Stimulated activated CD8-positive, alpha-beta memory T cell treated with anti-CD3 and anti-CD28 coated beads, Interleukin-2, amount 100 ng/mL, for 48 hours (primary cell): ENCODE measurements at places on chromosomes 11 and 22.

GRCh38 chr22:39212721-39213376 lies 31.9 kb downstream of the PDGFB start:
- no peak for DNase-seq

- DNase-seq, result peak; percentile 61
Observed at GRCh38 chr11:129695571-129696308, 119.9 kb upstream of the TMEM45B start.

GRCh38 chr22:27827604-27828587 lies 26.3 kb upstream of the MN1 start:
- no peak for DNase-seq

- peak; percentile 69 for DNase-seq
Observed at GRCh38 chr11:86182976-86183584, 61.5 kb upstream of the EED start.

DNA sequence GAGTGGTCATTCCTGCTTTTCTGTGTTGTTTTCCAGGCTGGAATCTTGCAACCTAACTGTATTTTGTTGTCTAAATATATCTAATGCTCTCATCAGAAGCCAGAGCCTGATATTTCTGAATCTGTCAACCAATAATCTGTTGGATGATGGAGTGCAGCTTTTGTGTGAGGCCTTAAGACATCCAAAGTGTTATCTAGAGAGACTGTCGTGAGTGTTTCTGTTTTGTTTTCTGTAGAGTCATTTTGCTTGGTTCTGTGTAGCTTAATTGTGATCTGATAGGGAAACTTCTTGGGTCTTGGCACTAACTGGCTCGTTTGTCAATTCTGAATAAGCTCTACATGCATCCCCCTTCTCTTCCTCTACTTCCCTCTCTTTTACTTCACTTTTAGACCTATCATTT lies 31.2 kb upstream of the RBMXL2 start:
- DNase-seq, result no peak

DNA sequence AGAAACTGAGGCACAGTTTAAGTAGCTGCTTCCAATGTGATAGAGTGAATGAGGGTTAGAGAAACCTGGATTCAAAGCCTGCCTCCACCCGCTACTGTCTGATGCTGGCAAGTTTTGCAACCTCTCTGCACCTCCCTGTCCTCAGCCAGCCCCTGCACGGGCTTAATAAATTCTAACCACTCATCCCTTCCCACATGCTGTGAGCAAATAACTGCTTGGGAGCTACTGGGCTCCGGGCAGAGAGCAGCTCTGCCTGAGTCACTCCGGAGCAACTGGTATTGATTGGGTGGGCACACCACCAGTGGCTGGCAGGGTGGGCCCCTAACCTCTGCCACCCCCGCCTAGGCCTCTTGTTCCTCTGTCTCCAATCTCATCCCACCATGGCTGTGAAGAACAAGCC lies 104.3 kb upstream of the SYT13 start:
- DNase-seq, result no peak

GRCh38 chr11:8234425-8234821 lies 29.3 kb downstream of the LMO1 start:
- DNase-seq, result no peak

GRCh38 chr22:43835736-43836135 lies 23.6 kb upstream of the EFCAB6 start:
- no peak for DNase-seq

DNA sequence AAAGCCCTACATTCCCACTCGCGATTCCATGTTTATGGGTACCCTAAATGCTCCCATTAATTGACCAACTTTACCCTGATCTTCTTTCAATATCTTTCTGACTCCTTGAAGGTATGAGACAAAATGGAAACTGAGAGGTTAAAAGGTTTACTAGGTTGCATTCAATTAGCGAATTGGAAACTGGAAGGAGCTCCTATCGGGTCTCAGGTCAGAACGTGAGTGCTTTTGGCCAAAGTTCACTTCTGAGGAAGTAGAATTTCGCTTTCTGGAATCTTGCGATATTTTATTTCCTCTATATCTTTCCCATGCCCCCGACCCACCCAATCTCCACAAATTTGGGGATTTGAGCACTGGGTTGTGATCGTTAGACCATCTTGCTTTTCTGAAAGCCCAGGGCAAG lies 2.6 kb downstream of the EHF start:
- DNase-seq, result no peak

DNA sequence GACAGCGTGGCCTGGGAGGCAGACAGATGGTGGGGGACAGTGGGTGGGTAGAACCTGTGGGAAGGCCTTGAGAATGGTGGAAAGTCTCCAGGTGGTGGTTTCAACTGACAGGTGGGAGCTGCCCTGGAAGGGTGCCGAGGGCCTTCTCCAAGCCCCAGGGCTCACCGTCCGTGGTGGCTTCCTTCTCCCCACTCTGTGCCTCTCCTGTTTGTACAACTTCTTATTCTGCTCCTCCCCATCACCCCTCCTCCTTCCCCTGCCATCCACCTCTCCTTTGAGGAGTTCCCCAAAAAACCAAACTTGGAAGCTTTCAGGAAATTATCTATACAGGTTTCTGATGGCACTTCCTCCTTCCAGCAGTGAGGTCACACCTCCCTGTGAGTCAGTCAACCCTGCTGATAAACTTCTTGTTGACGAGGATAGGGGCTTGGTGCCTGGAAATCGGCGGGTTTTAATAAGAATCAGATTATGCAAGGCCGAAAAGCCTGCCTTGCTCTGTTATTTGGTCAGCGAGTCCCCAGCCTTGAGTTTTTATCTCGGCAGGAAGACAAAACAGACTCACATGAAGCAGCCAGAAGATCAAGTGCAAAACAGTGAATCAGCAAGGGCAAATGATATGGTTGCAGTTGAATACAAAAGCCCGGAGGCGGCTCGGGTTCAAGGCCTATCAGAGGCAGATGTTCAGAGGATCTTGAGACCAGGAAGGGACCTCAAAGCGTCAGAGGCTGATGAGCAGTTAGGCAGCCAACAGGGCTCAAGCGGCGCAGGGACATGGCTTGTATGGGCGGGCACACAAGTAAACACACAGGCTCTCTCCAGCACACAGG lies 9.5 kb upstream of the ST3GAL4 start:
- no peak for DNase-seq

- DNase-seq, result no peak
Observed at GRCh38 chr11:110763249-110764011, 51.2 kb upstream of the ARHGAP20 start.

- DNase-seq, result no peak
Observed at GRCh38 chr11:72578991-72579815, 95.0 kb downstream of the PDE2A start.

DNA sequence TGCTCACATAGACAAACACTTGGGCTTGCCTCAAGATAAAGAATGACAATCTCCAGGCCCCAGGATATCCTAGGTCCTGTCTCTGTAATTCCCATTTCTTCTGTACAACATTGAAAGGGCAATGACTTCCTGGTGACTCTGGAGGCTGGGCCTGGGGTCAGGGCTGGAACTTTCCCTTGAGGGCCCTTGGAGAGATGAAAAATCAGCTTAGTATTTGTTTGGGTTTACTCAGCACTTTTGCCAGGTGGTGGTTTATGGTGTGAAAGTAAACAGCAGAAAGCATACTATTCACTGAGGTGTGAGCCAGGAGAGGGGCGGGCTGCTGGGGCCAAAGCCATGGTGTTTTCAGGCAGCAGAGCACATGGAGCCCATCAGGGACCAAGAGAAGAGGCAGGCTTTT lies 214.7 kb upstream of the NARS2 start:
- no peak for DNase-seq

DNA sequence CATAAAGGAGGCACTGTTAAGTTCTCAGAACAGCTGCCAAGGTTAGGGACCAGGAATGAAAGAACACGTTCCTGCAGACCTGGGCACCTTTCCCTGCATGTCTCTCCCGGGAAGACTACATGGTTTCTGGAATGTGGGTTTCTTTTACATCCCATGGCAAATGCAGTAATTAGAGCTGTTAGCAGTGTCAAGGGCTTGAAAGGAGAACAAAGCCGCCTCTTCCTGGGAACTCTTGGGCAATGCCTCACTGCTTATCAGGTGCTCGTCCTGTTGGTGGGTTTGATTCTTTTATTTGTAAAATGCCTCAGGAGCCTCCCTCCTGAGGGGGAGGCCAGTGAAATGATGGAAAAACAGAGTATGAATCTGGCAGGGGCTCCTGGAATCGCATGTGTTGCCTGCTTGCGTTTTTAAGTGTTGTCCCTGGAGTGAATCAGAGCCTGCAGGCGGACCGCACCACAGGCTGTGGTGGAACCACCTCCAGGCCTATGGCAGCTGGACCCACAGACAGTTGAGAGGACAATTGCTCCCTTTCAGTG lies 723 bp upstream of the C22orf31 start:
- DNase-seq, result no peak
